ENCODE measurements at places on chromosomes 13 and 19.

GRCh38 chr13:24060993-24061392, 99.5 kb upstream of the SPATA13 start:
- DNase-seq, result no peak

GRCh38 chr13:50236898-50237318, 221.7 kb downstream of the KCNRG start:
- peak; percentile 52 for DNase-seq

DNA sequence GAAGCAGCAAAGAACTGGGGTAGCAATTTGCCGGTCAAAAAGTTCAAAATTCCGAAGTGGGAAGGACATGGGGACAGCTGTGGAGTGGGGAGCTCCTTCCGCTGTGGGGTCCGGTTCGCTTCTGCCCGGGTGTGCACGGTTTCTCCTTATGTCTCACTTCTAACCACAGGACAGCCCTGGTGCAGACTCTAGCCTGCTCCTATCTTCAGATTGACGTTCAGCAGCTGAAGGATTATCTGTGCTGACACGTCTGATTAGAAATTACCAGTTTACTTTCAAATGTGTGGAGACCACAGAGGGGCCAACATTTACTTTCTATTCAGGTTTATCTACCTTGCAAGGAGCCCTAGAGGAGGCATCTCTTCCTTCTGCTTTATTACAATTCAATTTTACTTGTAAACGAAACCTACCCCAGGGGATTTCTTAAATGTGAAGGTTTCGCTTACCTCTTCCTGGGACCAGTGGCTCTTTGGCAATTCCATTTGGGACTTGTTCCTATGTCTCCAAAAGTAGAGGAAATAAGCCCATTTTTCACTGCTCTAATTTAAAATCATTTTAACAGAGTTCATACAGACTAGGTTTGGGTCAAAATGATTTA, 27.3 kb downstream of the LHFPL6 start:
- DNase-seq, result no peak

DNA sequence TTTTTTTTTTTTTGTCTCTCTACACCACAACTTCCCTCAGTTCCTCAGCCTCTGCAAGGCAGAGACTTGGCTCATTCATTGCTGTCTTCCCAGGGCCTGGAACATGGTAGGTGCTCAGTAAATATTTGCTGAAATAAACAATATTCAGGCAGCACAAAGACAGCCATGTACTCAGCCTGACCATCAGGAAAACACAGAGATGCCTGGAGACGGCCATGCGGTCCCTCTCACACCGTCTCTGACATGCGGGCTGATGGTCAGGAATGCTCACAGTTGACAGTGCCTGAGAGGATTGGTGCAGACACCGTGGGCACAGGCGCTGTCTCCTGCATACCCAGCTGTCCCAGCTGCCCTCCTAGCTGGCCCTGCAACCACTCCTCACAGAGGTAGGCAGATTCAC, 924 bp downstream of the PRAM1 start:
- DNase-seq, result peak; percentile 46

GRCh38 chr13:27054760-27055159, 116.9 kb downstream of the USP12 start:
- DNase-seq, result no peak

DNA sequence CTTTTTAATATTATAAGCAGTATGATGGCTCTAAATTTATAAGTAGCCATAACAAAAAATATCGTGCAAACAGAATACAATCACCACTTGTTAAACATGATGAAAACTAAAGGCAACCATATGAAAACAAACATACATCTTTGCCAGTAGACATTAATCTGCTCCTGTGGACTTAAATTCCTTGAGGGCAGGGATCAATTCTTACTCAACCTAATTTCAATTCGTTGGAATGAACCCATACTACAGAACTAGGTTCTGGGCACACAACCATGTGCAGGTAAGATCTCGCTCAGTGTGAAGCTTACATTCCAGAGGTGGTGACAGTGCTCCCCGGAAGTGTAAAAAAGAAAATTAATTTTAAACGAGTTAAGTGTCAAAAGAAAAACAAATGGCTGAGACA, 13.4 kb downstream of the TBC1D4 start:
- DNase-seq, result no peak

DNA sequence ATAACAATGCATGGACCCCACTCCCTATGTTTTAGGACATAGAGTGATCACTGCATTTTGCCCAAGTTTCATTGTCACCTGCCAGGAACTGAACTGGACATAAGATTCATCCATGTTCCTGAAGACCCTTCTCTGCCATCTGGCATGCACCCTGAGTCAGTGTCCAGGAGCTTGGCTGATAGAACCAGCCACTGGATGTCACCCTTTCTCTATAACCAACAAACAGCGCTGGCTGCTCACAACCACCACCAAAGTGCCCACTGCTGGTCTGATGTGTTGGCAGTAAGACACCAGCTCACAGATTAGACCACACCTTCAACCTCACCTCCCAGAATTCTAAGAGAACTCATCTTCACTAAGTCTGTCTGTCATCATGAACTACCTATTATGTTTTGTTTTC, 333.4 kb downstream of the ITGBL1 start:
- no peak for DNase-seq

GRCh38 chr13:79483086-79483706, 2.2 kb downstream of the NDFIP2 start:
- no peak for DNase-seq

GRCh38 chr13:66657165-66657881, 572.8 kb downstream of the PCDH9 start:
- no peak for DNase-seq

DNA sequence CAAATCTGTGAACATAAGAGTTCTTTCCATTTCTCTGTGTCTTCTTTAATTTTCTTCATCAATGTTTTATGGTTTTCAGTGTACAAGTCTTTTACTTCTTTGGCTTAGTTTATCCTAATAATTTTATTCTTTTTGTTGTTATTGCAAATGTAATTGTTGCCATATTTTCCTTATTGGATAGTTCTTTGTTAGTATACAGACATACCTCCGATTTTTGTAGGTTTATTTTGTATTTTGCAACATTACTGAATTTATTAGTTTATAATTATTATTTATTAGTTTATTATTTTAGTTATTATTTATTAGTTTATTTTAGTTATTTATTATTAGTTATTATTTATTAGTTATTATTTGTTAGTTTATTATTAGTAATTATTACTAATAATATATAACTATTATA, 43.4 kb downstream of the WTIP start:
- DNase-seq, result no peak

DNA sequence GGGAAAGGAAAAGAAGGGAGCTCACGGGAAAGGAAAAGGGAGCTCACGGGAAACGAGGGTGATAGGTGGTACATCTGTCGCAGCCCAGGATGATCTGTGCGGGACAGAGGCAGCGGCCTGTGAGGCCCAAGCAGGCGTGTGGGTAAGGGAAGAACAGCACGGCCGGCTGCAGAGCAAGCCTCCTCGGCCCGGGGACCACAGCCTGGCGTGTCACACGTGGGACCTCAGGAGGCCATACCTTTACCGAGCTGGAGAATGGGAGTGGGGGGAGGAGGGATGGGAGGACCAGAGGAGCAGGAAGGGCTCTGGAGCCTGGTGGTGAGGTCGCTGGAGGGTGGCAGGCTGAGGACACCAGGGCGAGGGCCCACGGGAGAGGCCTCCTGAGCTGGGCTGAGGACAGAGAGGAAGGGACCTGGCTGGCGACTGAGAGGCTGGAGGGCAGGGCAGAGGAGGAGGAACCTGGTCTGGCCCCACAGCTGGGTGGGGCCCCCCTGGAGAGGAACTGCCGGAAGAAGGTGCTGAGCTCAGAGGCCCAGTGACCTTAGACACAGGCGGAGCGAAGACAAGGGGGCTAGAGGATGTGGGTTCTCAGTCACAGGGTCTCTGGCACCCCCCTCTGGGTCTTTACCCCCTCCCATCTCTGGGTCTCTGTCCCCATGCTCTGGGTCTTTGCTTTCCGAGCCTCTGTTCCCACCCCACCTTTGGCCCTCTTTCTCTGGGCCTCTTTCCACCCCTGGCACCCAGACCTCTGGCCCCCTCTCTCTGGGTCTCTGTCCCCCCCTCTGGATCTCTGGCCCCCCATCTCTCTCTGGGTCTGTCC, 2.9 kb upstream of the FTL start:
- DNase-seq, result peak; percentile 93

- DNase-seq, result no peak
These were observed 585.5 kb downstream of the KCTD12 start for GRCh38 chr13:76300688-76301087.

DNA sequence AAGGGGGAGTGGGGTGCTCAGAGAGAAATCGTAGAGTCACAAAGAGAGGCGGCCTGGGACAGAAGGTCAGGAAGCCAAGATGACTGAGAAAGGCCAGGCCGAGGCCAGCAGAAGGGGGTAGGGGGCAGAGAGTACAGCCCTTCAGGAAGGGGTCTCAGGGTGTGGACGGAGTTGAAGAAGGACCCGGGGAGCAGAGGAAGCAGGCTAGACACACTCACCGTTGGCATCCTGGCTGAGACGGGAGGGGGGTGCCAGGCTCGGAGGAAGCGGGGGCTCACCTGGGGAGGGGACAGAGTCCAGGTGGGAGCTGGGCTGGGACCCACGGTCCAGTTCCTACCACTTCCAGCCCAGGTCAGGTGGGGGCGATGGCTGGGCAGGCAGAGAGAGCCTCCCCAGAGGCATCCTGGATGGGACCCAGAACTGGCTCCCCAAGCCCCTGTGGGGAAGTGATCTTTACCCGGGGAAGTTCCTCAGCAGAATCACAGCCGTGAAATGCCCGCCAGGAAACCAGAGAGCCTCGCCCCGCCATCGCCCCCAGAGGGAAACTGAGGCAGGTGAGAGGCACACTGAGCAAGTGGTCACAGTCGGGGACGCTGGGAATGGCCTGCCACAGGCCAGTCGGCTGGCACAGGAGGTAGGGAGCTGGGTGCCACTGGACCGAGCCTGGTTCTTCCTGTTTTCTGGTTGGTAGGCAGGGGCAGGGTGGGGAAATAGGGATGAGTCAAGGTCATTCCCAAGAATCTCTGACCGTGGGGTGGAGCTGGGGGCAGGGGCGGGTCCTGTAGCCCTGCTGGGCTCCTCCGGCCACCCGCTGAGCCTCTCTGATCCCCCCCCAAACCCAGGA, 1.4 kb downstream of the MATK start:
- peak; percentile 89 for DNase-seq

GRCh38 chr19:39515551-39516191, 732 bp downstream of the SELENOV start:
- DNase-seq, result no peak

DNA sequence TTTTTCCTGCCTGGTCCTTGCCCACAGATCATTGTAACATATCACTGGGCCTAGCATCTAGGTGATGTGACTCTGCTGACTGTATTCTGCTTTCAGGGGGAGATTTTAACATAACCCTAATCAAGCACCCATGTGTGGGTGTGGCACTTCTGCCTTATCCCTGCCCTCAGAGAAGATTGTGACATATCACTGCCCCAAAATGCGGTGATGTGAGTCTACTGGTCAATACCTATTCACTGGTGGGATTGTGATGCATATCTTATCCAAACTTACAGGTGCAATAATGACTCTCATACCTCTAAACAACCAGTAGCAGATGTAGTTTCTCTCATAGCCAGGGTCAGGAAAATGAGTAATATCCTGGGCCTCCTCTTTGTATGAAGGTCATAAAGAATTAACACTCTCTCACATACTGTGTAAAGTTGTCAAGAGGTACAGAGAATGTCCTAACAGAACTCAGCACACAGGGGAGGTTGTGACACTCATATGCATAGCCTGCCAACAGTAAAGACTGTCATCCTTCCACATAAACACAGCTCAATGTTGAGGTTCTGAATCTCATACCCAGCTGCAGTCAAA, 12.1 kb upstream of the ZNF681 start:
- no peak for DNase-seq

- DNase-seq, result peak; percentile 86
These were observed 9.4 kb downstream of the HRC start for GRCh38 chr19:49145573-49146407.

DNA sequence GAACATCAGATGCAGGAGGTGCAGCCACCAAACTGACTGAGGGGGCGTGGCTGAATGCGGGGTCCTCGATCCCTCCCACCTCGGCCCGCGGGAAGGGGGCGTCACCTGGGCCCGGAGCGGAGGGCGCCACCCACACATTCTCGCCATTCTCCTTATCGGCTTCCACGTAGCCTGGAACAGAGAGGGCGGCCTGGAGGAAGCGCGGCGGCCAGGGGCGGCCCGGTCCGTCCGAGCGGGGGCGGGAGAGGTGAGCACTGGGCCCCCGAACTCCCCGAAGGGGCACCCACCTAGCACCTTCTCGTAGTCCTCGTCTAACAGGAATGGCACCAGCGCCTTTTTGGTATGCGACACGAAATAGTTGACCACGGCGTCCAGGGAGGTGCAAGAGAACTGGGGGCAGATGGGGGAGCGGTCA, 11.8 kb downstream of the STAP2 start:
- DNase-seq, result no peak

DNA sequence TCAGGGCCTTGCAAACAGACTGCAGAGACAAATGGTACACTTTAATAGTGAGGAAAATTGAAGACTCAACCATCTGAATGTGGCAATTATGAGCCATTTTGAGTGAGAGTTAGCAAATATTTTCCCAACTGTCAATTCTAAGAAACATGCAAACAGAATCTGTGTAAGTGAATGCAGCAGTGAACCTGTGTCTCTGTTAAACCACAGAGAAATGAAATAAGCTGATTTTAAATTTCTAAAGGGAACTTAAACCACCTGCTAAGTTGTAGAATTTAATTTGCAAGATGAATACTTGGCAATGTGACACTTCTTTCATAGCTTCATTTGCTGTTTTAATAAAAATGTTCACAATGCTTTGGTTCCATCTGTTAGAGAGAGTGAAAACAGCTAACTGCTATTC, 42.0 kb upstream of the TDRD3 start:
- DNase-seq, result no peak

DNA sequence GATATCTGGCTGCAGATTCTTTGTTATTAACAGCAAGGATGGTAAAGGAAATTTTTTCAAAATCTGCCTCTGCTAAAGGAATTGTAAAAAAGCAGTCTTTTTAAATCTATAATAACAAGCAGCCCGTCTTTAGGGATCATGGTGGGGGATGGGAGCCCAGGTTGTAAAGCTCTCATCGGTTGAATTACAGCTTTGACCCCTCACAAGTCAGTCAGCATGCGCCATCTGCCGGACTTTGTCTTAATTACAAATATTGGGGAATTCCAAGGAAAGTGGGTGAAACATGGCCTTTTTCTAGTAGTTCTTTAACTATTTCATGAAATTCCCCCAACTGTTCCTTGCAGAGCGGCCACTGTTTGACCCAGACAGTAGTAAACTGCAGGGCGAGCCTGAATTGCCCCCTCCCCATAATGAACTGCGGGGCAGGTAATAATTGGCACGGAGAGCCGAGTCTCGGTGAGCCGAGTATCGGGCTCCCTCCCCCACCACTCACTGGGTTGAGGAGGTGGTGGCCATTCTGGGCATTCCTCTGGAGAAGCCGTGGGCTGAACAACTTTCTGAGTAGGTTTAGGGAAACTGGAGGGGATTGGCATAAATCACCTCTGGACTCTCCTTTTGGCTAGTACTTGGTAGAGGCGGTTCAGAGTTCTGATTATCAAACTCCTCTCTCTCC, 11.6 kb downstream of the ZNF578 start:
- DNase-seq, result no peak
